ENCODE measurements at places on chromosomes 7 and 10.

DNA sequence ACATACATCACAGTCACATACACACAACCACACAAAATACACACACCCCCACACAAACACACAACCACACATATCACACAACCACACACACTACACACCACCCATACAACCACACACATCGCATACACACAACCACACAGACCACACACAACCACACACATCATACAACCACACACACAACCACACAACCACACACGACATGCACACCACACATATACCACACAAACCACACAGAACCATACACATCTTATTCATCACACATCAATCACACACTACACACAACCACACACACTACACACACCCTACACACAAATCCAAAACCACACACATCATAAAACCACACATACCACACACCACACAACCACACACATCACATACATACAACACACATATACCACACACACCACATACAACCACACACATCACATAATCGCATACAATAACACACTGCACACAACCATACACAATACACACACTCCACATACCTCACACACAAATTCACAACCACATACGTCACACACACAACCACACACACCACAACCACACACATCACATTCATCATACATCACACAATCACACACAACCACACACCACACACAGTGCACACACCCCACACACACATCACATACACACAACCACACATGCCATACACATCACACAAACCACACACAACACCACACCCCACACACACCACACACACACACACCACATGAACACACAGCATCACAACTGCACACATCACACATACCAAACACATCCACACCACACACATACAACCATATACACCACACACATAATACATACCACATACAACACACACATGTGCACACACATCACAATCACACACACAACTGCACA, 30.4 kb downstream of the GPRIN2 start:
- DNase-seq = no peak

DNA sequence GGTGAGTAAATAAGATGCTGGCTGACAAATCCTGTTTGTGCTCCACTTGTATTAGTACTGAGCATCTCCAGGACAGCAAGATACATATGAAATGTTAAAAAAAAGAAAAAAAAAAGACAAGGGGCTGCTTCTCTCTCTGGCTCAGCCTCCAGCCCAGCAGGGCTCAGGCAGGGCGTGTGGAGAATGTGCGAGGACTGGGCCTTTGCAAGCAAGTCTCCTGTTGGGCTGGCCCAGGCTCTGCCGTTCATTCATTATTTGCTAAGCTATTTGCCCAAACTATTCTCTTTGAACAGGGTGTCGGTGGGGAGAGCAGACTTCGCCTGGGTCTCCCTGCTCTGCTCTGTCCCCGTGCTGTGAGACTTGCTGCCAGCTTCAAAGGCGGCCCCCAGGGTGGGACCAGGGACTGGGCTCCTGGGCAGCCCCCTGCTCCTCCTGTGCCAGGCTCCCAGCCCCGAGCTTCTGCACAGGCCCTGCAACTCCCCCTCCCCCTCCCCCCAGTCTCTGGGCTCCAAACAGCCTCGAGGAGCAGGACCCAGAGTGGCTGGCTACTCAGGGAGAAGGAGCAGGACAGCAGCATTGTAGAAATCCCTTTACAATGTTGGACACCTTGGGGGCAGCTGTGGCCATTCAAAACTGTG, 25.6 kb upstream of the MGMT start:
- DNase-seq = no peak

GRCh38 chr10:96524741-96525140, 11.0 kb upstream of the TLL2 start:
- no peak for DNase-seq

DNA sequence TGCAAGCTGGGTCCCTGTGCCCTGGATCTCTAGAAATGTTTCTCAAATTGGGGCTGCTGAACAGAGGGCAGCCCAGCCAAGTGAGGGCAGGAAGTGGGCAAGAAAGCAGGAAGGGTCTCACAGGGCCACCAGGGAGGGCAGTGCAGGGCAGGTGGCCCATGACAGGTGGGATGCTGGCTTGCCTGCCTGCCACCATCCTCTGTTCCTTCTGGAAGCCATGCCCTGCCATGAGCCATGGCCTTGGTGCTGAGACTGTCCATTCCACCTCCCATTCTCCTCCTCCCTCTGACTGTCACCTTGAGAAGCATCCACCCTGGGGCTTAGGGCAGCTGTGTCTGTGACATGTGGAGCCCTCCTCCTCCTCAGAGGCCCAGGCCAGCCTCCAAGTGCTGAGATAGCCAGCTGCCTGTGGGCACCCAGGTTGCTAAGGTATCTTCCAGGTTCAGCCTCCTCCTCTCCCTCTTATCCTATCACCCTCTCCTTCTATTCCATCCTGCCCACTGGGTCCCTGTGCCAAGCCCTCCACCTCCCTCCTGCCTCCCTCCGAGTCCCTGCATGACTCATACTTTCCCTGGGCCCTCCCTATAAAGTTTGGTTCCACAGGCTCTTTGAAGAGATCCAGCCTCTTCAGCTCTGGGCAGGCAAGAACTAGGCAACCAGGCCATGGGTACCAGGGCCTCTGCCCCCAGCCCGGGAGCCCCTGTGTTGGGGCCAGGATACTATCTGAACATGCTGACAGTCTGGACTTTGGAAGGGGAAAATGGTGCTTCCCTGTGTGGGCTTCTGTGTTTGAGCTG, 1.3 kb downstream of the VSIR start:
- no peak for DNase-seq

DNA sequence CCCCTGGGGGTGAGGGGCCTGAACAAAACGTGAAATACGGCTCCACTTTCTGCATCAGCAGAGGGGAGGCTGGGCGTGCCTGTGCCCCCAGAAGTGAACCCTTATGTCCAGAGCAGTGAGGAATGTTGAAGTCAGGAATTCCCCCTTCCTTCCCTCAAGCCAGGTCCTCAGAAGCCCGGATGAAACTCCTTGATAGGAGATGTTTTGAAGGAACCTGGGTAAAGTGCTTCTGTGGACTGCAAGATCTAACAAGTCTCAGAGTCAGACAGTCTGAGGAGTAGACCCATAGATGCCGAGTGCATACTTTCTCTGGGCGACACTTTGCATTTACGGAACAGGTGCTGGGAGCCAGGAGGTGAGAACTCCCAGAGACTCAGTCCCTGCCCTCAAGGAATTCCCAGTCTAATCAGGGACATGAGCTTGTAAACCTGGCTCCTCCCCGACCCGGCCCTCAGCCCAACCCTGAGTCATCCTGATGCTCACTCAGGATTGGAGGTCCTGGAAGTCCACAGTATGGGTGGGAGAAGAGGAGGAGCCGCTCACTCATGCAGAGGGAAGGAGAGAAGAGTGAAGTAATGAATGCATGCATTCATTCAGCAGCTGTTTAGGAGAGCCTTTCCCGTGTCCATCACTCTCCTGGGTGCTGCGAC, 179.5 kb upstream of the ITGB1 start:
- no peak for DNase-seq

GRCh38 chr10:49746626-49747302, 15.4 kb downstream of the OGDHL start:
- no peak for DNase-seq

GRCh38 chr10:43090188-43090587, 13.3 kb downstream of the RET start:
- DNase-seq = no peak

GRCh38 chr7:123201901-123202300, 2.1 kb upstream of the SLC13A1 start:
- no peak for DNase-seq

DNA sequence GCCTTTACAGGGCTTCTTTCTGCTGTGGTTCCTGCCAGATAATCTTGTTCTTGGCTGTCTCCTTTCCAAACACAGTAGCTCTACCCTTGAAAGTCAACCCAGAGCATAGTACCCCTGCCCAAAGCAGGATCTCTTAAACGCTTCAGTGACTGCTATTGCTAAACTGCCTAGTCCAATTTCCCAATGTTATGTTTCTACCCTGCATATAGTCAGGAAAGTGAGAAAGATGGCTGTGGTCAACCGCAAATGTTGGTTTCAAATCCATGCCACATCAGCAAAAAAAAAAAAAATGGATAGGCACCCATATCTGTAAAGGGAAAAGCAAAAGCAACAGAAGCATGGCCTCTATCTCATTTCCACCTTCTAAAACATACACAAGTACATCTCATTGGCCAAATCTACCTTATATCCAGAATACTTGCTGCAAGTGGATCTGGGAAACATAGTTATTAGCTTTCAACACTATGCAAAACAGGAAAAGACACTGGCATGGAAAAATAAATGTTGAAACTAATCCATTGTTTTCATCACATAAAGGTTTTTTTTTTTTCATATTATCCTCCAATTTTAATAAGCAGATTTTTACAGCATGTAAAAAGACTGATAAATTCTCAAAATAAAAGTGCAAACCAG, 59.8 kb downstream of the DNAJC1 start:
- DNase-seq = no peak

DNA sequence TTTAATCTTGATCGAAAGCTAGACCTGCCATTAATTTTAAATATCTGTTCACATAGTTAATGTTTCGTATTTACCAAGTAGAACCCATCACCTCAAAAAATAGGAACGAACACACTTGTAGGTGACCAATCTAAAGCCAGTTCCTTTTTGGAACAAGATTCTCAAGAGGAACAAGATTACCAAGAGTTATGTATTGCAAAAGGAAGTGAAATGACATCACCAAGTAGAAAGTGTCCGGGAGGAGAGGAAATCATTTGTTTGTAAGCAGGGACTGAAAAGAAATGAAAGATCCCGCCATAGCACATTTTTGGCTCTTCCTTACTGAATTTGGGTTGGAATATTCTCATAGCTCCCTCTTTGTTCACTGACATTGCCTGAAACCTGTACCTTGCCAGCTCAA, 1200.5 kb downstream of the SORCS1 start:
- no peak for DNase-seq

DNA sequence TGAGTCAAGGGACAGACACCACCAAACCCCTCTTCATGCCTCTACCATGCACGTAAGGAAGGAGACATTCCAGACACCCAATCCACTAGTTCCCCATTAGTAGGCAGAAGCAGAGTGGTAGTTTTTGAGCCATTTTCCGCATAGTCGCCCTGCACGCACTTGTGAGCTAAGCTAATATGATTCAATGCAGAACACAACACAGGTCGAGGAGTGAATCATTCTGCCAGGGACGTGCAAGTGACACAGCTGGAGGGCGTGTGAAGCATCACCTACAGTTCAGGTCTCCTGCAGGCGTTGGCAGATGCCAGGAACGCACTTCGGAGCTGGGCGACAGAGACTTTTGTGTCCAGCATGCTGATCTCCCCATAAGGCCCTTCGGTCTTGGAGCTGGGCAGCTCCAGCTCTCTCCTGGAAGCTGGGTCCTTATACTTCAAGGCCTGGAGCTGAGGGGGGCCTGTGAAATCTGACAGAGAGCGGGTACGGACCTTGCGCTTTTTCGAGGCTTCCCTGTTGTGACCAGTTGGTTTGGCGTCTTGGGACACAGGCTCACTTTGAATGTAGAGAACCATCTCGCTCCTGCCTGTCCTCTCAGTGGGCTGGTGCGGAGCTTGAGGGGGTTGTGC, 102.4 kb downstream of the SVIL start:
- DNase-seq = no peak

DNA sequence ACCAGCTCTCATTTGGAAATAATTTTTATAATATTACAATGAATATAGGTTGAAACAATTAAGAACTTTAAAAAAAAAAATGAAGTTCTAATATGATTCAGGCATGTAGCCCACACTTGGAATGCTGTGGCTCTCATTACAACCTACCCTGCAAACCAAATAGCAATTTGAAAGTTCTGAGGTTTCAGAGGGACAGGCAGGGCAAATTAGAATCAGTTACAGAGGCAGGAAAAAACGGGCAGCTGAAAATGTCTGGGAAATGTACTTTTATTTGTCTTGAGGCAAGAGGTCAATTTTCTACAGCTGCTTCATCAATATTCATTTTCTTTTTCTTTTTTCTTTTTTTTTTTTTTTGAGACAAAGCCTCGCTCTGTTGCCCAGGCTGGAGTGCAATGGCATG, 95.3 kb downstream of the PIP4K2A start:
- DNase-seq = no peak

- DNase-seq = no peak
Observed at GRCh38 chr7:128091106-128091505, 59.9 kb upstream of the LRRC4 start.

DNA sequence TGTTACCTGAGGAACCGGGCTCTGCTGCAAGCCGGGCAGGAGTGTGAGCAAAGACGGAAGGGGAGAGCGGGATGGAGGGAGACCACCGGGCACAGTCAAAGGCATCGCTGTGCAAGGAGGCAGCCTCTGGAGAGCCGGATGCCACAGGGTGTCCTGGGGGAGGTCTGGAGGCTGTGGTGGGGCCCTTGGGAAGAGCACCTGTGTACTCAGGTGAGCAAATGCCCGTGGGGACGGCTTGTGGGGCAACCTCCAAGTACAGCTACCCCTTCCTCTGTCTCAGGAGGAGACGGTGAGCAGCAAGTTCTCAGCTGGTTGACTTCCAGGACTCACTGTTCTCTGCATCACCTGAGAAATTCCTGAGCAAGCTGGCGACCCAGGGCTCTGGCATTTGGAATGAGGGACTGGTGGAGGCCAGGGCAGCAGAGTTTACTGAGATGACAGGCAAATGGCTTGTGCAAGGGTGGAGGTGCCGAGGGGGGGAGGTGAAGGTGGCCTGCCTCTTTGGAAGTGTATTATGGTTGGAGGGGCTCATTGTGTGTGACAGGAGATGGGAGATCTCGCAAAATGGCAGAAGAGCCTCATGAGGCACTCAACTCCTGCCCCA, 345.2 kb upstream of the SHH start:
- no peak for DNase-seq

GRCh38 chr10:118963933-118964332, 65.6 kb upstream of the NANOS1 start:
- DNase-seq = no peak

GRCh38 chr7:3239291-3239691, 61.8 kb upstream of the SDK1 start:
- DNase-seq = no peak

DNA sequence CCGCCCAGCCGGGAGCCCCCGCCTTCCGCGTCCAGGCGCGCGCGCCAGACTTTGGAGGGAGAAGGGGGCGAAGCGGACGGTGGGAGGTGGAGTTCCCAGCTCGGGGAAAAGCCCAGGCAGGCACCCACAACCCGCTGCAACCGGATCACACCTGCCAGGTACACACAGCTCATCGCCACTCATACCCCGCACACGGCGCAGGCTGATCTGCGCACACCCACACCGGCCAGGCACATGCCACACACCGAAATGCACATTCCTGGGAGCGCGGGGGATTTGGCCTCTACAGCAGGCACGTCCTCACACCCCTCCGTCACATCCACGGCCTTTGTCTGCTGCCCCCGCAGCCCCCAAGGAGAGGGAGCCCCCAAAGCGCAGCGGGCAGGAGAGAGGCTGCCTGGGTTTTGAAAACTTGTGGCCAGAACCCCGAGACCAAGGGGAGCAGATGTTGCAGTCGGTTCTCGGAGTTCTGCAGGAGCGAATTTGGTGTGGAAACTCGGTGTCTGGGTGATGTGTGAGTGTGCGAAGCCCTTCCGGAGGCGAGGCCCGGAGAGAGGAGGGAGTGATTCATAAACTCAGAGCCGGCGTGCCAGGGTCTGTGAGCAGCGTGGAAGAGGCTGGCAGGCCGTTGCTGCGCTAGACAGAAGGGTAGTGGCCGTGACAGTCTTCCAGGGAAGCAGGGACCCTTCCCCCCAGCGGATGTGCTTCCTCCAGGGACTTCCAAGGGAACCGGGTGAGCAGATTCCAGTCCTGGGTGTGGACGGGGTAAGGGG, 734 bp downstream of the CHST3 start:
- DNase-seq = no peak
